ENCODE measurements at places on chromosomes 2 and 18.

DNA sequence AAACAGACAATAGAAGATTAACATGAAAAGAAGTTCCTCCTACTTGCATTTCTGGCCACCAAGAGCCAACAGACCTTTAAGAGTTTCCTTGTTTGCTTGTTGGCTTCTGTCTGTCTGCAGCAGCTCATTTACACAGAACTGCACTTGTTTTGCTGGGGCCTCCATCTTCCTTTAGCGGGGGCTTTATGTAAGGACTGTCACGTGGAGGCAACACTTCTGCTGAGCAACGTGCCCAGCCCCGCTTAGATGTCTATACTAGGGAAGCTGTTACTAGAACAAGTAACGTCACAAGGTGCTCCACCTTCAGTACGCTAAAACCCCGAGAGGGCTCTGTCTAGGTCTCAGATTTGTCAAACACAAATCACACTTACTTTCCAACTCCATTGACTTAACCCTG is 104.3 kb upstream of the PXDN start:
- no peak for DNase-seq

- peak; percentile 41 for DNase-seq
These were observed 1.7 kb upstream of the GCG start for GRCh38 chr2:162153608-162154224.

DNA sequence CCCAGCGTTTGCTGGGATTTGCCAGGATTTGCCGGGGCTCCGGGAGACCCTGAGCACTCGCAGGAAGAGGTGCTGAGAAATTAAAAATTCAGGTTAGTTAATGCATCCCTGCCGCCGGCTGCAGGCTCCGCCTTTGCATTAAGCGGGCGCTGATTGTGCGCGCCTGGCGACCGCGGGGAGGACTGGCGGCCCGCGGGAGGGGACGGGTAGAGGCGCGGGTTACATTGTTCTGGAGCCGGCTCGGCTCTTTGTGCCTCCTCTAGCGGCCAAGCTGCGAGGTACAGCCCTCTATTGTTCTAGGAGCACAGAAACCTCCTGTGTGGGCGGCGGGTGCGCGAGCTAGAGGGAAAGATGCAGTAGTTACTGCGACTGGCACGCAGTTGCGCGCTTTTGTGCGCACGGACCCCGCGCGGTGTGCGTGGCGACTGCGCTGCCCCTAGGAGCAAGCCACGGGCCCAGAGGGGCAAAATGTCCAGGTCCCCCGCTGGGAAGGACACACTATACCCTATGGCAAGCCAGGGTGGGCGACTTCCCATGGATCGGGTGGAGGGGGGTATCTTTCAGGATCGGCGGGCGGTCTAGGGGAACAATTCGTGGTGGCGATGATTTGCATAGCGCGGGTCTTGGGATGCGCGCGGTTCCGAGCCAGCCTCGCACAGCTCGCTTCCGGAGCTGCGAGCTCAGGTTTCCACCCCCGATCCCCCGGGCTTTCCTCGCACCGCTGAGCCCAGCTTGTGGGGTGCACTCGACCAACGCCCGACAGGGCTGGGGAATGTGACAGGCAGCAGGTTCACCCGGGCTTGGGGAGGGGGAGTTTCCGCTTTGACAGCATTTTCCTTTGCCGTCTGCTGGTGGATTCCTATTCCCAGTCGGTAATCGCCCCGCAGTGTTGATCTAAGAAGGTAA is 2.8 kb downstream of the ONECUT2 start:
- DNase-seq, result peak; percentile 35

- no peak for DNase-seq
These were observed 685.1 kb downstream of the NRXN1 start for GRCh38 chr2:50346629-50347357.

DNA sequence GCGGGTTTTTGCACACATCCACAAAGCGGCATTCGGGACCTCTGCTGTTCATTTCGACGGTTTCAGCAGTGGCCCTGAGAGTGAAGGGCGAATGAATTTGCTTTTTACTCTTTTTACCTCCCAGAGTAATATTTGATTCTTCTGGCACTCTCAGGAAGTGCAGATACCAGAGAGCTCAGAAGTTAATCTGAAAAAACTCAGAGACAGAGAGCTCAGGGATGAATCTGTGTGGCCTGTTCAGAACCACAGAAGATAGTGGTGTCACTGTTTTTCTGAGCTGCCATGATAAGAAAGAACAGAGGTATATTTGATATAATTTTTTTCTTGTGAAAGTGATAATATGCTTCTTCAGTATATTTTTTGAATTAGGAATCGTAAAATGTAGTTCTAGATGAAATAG is 129.3 kb downstream of the MBP start:
- no peak for DNase-seq

DNA sequence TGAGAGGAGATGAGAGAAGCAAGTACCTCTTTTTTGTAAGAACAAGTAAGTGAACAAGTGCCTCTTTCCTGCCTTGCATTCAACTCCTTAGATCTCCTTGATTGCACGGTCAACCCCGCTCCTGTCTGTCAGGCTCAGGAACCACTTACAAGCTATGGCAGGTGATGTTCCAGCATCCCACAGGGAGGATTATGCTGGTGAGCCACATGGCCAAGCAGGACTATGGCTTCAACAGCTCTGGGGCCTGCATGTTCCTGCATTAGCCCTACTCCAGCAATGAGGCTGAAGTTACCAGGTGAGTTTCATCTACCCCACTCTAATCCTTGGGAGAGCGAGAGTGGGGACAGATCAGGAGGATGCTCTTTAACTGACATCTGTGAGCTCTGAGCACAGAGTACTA is 29.5 kb downstream of the TTC32 start:
- no peak for DNase-seq

- peak; percentile 50 for DNase-seq
These were observed 8.2 kb downstream of the ZFP36L2 start for GRCh38 chr2:43218155-43218701.

- DNase-seq, result no peak
These were observed 30.0 kb downstream of the PPP3R1 start for GRCh38 chr2:68222287-68222686.
